ENCODE measurements at places on chromosomes 4 and X.
A peak's percentile ranks its signal among the peaks of the same experiment; 100 is the strongest.

- no peak for DNase-seq
These were observed 494.6 kb upstream of the FAM241A start for GRCh38 chr4:111650674-111651086.

DNA sequence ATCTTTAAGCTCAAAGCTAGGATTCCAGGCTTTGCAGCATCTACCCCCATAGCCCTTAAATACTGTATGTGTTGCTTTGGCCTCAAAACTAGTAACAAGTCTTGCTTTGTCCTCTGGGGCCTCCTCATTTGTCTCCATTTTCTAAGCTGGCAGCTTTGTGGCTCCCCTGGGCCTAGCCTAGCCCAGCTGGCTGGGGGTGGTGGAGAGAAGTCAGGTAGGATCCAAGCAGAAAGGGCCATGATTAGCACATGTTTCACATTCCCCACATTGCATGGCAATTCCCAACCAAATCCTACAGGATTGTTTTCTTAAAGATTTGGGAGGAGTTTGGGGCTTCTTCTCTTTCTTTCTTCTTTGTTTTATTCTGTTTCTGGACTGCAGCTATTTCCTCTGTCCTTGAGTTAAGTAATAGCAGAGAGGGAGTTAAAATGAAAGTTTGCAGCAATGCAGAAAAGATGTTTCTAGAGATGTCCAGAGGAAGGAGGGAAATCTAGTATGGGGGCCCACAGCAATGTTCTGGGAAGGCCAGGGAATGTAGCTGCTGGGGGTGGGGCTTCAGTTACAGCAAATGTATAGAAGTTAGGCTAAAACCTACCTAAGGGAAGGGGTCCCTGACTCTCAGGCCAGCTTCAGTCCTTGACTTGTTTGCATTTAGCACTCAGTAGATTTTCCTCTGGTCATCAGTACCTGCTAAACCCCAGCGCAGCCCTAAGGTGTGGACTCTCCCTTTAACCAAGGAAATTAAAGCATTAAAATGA is 92.1 kb downstream of the SHROOM4 start:
- DNase-seq = no peak

GRCh38 chr4:78484574-78484973 is 67.0 kb upstream of the ANXA3 start:
- no peak for DNase-seq

DNA sequence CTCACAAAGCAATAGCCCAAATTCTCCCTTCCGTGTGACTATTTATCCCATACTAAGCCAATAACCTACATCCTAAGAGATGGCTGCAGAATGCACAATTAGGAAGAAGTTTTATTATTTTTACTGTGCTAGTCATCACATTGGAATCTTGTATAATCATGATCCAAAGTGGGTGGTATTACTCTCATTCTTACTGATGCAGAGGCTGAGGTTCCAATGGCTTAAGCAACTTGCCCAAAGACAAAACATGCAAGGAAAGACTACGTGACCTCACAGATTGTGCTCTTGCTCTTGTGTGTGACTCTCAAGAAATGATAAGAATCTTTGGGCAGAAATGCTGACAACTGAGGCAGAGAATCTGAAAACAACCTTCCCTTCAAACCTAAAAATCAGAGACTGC is 212.2 kb downstream of the LDB2 start:
- DNase-seq = peak; percentile 93

Data from choroid plexus epithelial cell (primary cell).